ENCODE measurements at places on chromosomes 3 and 15.

GRCh38 chr15:88655800-88656488 is 17.1 kb downstream of the ISG20 start:
- no peak for DNase-seq

DNA sequence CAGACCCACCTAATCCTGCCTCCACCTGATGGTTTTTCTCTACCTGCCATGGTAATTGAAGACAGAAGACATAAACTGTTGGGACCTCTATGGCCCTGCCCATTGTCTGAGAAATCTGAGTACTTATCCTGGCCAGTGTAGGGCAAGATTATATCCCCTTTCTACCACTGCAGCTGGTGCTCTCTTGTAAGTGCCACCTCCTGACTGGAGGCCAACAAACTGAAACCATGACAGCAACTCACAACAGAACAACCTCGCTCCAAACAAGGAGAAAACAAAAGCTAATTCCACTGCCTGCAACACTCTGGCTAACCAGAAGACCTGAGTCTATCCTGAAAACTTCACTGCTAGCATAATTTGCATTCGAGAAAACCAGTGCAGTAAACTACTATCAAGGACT is 82.9 kb downstream of the CLDN1 start:
- DNase-seq: no peak

DNA sequence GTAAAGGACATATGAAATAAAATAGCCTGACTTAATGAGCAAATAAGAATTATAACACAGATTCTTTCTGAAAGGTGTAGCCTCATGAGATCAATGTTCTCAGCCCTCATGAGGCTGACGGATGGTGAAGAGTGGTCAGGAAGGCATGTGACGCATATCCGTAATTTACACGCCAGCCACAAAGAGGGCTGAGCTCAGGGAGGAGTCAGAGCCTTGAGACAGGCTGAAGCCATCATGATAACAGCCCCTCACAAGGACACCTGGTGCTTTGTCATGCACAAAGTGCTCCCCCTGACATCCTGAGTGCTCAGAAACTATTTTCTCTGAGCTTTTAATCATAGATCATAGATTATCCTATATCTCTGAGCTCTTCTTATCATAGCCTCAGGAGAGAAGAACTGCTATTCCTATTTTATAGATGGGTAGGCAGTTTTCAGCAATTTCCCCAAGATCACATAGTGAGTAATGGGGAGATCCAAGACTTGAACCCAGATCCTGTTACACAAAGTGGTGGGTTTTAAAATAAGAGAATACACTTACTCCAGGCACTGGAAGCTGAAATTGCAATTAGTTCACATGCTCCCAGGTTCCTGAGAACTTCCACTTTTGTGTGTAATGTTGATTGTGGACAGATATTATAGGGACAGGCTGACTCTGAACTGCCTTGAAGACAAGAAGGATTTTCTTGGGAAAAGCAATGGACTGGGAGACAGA is 267.1 kb downstream of the RPLP1 start:
- no peak for DNase-seq

DNA sequence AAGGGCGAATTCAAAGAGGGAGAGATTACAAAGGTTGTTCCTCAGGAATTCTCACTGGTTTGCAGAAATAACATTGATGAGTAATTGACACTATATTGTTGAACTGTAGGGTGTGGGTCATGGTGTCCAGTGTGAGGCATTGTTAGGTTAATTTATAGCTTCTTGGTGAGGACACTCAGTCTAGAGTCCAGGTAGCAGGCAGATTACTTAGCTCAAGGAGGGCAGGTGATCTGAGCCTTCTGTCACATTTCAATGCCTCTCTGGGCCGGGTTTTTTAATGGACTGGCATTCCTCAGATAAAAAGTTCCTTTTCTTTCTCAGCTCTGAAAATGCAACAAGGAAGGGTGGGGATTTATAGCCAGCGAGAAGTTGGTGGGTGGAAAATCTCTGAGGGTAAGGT is 194.2 kb upstream of the PROK2 start:
- no peak for DNase-seq

- no peak for DNase-seq
These were observed 39.0 kb downstream of the MYRIP start for GRCh38 chr3:39848365-39848764.

Measured in retina (tissue), 1 donor.